Pons (tissue), 1 donor: ENCODE measurements at places on chromosomes 1 and 21.

GRCh38 chr1:206497363-206497762, 10.0 kb upstream of the RASSF5 start:
- DNase-seq = no peak

DNA sequence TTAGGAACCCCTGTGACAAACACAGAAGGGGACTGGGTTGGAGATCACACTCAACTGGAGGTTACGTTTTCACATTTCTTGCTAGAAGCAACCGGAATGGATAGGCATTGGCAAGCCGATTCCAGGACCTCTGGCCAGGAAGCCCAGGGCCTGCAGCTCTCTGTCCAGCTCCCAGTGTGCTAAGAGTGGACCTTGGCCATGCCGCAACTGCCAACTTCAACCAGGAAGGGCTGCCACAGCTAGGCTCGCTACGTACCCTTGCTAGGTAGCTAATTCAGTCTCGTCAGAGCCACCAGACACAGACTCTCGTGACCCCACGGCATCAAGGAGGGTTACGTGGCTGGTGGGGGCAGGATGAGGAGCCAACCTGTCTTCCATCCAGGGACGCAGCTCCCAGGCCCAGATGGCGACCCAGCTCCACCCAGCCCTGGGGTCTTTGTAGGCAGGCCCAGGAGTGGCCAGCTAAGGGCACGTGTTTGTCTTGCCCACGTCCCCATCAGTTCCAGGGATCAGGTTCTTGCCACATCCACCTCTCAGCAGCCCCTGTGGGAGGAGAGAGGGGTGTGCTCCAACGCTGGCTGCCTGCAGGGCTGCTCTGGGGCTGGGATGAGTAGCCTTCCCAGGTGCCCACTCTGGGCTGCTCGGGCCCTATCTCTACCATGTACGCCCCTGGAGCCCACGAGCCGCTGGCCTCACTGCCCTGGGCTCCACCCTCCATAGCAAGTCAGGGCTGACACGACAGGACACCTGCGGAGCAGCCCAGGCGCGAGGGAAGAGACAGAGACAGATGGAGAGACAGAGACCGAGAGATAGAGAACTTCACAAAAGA, 39.2 kb downstream of the UBE2G2 start:
- DNase-seq = no peak

GRCh38 chr1:208928349-208929010, 655.0 kb upstream of the CAMK1G start:
- DNase-seq = no peak

- DNase-seq = no peak
Measured at GRCh38 chr1:16300436-16300835, 51.8 kb downstream of the FBXO42 start.

DNA sequence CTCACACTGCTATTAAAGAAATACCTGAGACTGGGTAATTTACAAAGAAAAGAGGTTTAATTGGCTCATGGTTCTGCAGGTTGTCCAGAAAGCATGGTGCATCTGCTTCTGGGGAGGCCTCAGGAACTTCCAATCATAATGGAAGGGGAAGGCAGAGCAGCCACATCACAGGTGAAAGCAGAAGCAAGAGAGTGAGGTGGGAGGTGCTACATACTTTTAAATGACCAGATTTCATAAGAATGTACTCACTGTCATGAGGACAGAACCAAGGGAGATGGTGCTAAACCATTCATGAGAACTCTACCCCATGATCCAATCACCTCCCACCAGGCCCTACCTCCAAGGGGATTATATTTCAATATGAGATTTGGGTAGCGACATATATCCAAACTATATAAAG, 55.7 kb downstream of the MRPL39 start:
- no peak for DNase-seq

DNA sequence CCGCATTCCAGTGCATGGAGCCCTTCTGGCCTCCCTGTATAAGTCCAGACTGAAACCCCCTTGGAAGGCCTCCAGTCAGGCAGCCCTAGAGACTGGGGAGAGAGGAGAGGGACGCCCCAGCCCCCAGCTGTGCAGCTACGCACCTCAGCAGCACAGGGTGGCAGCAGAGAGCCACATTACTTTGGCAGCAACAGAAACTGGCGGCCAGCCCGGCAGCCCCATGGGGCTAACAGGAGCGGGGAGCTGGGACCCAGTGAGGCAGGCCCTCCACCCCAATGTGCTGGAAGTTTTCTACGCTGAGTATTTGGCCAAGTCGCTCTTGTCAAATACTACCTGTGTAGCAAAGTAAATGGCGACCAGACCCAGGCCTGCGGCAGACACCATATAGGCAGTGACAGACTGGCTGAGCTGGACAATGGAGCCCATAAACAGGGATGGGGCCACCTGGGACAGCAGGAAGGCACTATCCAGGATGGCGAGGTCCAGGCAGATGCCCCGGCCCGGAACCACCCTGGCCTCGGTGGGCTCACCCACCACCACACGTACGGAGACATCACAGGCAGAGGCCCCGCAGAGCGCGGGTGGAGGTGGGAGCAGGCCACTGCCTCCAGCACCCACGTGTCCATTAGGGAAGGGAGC, 21.2 kb downstream of the SLC45A3 start:
- DNase-seq = peak; percentile 88

- no peak for DNase-seq
Measured at GRCh38 chr1:179127163-179127895, 45.5 kb downstream of the TOR3A start.

DNA sequence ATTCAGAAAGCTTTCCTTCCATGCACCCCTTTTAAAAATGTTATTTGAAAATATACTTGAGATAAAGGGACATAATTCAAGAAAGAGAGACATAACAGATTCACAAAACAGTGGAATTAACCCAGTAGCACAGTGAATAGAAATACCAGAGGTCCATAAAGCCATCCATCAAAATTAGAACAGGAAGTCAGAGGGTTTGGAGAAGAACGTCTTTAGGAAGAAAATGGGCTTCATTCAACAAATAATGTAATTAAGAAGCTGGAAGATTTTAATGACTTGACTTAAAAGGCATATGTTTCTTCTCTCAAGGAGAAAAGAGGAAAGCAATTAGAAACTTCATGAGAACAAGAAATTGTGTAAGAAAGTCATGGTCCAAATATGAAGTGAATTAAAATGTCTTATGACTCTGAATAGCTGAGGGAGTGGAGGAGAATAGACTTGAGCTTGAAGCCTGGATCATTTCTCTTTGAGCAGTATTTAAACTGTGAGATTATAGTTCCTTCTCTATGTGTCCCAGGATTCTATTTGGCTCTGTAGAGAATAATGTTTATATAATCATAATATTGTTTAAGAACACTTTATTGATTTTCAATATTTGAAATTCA, 7.9 kb upstream of the HCRTR1 start:
- no peak for DNase-seq

DNA sequence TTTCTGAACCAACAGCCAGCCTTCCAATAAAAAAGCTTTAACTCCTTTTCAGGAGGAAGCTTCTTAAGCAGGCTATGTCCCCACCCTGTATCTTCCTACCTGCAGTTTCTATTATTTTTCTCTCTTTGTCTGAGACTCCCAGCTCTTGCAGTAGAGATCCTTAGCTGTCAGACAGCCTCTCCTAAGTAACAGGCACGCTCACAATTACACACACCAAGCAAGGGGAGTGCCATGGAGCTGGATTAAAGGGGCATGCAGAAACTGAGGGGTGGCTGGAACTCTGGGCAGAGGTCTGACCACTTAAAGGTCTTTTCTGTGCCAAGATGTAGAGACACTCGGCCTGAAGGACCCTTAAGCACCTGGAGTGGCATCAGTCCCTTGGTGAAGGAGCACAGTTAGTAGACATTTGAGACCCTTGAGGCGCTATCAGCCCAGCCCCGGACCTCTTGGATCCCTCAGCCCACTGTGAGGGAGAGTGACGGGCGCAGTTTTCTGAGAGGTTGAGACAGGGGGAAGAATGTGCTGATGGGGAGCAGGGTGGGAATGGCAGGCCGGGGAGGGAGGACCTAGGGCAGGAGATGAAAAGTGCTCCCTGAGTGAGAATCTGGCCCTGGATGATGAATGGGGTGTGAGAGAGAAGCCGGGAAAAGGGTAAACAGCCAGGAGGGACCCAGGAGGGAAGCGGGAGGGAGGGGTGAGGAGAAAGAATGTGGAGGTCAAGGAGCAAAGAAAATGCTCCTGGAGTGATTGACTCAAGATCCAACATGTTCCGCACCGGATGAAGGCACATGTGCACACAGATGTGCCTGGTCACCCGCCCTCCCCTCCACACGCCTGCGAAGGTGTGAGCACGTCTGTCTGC, 13.3 kb downstream of the PLXNA2 start:
- no peak for DNase-seq

DNA sequence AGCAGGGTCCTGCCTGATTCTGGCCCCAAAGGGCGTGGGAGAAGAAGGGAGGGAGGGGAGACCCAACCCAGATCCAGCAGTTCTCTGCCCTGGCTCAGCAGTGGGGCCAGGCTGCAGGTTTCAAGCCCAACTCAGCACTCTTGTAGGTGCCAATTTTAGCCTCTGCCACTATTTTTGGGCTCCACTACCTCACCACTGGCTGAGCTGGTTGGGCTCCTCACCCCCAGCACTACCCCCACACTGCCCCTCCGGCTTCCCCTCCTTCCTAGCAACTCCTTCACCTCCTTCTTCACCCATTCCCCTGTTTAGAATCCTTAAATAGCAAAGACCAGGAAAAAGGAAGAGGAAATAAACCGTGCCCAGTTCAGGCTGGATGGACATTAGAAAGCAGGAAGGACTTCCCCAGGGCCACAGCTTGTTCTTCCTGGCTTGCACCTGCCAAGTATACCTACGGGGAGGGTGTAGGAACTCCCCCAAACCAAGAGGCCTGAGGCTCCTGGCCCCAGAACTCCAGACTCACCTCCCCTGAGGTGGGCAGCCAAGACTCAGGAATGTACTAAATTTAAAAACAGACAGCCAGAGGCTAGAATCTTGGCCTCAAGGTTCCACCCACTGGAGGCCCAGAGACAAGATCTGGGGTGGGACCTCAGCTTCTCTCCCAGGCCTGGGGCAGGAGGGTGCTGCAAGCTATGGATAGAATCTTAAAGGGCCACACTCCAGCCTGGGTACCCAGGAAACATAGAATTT, 1.4 kb upstream of the ARHGEF2 start:
- DNase-seq = no peak

GRCh38 chr1:198530953-198531352, 9.5 kb downstream of the ATP6V1G3 start:
- DNase-seq = no peak

- DNase-seq = no peak
Measured at GRCh38 chr1:119188926-119189325, 48.5 kb upstream of the WARS2 start.

DNA sequence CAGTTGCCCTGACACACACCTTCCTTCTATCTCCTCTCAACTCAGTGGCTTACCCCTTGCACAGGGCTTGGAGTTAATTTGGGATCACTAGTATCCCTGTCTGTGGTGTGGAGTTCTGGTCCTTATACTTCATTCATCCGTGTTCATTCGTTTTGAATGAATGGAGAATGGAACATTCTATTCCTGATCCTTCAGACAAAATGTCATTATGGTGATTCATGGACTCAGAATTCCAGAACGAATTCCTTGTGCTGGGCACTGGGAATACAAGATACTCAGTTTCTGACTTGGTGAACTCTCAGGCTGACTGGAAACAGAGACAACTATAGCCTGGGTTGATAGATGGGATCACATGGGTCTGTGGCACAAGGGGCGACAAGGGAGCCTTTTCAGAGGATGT, 49.9 kb upstream of the TRABD2B start:
- DNase-seq = no peak

GRCh38 chr1:59752556-59753414, 62.0 kb upstream of the HOOK1 start:
- peak; percentile 82 for DNase-seq

- DNase-seq = peak; percentile 4
Measured at GRCh38 chr1:91650764-91651163, 150.1 kb downstream of the CDC7 start.

DNA sequence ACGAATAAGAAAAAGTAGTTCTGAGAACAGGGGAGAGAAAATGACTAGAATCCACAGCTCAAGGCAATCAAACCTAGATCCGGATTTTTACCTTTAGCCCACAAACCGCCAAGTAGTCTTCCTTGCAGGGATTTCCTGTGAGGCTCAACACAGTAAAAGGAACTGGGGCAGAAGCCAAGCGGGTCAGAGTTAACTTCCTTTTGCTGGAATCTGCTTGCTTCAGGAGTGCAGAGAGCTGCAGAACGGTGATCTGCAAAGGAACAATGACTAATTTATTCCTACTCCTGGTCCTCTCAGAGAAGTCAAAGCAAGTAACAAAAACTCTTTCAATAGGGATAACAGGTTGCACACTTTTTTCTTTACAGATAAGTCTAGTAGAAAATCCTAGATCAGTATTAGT, 53.4 kb downstream of the UBR4 start:
- peak; percentile 32 for DNase-seq

DNA sequence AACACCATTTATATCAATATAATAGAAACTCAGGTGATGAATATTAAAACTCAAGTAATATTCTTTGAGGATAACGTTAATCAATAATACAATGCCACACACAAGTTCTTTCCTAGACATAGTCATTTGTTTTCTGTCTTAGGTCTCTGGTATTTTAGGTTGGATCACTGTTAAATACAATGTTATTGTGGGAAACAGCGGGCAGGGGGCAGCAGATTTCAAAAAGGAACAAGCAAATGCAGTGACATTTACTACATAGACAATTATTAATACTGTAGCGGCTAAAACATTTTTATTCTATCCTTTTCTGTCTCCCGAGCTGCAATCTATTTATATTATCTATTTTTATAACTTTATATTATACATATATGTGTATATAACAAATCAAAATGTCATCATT, 186.4 kb upstream of the ZNHIT6 start:
- DNase-seq = peak; percentile 7

DNA sequence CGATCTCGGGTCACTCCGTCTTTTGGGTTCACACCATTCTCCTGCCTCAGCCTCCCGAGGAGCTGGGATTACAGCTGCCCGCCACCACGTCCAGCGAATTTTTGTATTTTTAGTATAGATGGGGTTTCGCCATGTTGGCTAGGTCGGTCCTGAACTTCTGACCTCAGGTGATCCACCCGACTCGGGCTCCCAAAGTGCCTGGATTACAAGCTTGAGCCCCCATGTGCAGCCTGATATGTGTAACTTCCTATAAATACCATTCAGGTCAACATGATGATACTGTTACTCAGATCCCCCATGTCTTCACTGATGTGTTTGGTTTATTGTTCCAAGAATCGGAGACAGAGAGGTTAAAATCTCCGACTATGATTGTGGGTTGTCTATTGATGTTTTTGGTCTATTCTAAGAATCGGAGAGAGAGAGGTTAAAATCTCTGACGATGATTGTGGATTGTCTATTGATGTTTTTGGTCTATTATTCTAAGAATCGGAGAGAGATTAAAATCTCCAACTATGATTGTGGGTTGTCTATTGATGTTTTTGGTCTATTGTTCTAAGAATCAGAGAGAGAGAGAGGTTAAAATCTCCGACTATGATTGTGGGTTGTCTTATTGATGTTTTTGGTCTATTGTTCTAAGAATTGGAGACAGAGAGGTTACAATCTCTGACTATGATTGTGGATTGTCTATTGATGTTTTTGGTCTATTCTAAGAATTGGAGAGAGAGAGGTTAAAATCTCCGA, 17.0 kb downstream of the C1orf159 start:
- DNase-seq = no peak

- DNase-seq = no peak
Measured at GRCh38 chr21:25850126-25850842, 115.5 kb downstream of the GABPA start.

GRCh38 chr1:186781730-186782129, 47.0 kb upstream of the PLA2G4A start:
- DNase-seq = no peak

GRCh38 chr1:94247138-94248094, 10.0 kb upstream of the ARHGAP29 start:
- no peak for DNase-seq
